ENCODE measurements at places on chromosomes 7 and 10.

DNA sequence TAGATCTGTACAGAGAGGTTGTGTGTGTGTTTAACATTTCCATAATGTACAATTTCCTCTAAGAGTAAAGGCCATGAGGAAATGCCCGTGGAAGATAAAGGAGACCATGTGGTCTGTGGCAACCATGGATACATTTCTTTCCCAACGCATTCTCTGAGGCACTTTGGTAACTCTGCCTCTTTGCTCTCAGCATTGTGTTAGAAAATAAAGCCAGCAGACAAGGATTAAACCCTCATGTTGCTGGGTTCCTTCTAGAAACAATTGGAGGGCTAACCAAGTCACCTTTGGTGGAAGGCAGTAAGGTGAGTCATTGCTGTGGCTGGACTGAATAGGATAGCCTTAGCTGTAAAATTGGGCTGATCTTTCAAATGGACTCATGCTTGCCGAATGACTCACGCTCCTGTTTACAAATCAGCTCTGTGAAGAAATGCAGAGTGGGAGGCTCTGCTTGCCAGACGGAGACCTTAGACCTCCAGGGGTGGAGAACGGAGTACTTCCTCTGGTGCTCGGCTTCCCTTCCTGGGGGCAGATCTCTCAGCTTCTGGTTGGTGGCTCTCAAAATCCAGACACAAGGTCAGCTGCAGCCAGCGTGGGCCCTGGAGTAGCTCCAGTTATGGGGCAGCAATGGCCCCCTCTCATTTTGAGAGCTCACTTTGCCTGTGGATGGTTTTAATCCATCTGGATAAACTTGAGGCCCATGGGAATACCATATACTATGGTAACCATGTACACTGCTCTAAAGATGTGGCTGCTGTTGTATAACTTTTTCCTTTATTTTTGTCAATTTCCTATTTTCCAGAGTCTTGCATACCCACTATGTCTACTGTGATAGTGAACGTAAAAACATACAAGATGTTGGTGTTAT is 137.3 kb downstream of the TCF7L2 start:
- no peak for DNase-seq

- peak; percentile 87 for DNase-seq
These were observed at the start of gene NUB1 for GRCh38 chr7:151341357-151342101. Gene NUB1, plus strand, starts transcription at chr7:151341812. Its CDS starts 3,538 bp downstream, at chr7:151345350.

DNA sequence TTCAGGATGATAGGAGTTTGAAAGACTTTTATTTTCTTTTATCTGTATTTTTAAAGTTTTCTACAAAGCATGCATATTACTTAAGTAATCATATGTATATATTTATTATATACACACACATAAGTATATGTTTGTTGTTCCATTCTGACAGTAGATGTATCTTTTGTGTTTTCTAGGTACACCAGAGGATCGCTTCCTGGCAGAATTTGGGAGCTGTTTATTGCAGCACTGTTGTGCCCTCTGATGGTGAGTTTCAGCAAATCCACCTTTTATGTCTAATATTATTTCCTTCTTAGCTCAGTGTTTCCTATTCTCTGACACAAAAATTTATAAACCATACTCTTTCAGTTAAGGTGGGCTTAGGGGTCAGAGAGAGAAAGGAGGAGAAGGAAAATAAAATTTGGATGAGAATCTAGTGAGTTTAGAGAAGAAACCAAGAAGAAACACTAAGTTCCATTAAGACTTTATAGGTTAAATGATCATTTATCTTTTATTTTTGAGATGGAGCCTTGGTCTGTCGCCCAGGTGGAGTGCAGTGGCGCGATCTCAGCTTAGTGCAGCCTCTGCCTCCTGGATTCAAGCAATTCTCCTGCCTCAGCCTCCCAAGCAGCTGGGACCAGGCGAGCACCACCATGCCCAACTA is 59.2 kb upstream of the OIT3 start:
- peak; percentile 70 for DNase-seq

- DNase-seq: no peak
These were observed 201.5 kb downstream of the LRMDA start for GRCh38 chr10:75632805-75633462.

DNA sequence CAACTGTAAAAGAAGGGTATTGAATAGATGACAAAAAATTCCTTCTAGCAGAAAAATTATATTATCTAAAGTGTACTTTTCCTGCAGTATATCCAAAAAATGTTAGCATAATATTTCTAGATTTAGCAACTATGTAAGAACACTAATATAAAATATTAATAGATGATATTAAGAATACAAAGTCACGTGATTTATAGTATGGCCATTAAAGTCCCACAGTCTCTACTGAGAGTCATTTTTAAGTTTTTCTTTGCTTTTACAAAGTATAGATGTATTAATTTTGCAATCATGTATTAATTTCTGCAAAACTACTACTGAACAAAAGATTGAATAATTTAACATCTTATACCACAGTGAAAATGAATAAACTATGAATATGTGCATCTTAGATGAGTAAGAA is 94.9 kb downstream of the ZWINT start:
- no peak for DNase-seq

GRCh38 chr10:22226599-22226998 is 8.8 kb upstream of the EBLN1 start:
- DNase-seq: no peak

DNA sequence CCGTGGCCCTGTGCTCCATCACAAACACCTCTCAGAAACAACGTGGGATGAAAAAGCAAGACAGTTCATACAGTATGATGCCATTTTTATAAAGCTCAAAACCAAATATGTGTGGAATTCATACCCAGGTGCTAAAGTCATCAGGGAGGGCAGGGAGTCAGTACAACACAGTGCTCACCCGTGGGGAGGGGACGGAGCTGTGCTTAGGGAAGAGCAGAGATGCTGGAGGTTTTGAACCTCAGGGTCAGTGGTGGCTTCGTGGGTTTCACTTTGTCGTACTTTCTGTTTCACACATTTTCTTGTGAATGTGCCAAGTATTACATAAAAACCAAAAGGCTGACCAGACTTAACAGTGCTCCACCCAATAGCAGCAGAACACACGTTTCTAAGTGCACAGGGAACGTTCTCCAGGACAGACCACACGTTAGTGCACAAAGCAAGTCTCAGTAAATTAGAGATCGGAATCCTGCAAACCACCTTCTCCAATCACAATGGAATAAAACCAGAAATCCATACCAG is 21.2 kb downstream of the ZMIZ2 start:
- no peak for DNase-seq

- no peak for DNase-seq
These were observed 108.1 kb downstream of the EEPD1 start for GRCh38 chr7:36261019-36261754.

DNA sequence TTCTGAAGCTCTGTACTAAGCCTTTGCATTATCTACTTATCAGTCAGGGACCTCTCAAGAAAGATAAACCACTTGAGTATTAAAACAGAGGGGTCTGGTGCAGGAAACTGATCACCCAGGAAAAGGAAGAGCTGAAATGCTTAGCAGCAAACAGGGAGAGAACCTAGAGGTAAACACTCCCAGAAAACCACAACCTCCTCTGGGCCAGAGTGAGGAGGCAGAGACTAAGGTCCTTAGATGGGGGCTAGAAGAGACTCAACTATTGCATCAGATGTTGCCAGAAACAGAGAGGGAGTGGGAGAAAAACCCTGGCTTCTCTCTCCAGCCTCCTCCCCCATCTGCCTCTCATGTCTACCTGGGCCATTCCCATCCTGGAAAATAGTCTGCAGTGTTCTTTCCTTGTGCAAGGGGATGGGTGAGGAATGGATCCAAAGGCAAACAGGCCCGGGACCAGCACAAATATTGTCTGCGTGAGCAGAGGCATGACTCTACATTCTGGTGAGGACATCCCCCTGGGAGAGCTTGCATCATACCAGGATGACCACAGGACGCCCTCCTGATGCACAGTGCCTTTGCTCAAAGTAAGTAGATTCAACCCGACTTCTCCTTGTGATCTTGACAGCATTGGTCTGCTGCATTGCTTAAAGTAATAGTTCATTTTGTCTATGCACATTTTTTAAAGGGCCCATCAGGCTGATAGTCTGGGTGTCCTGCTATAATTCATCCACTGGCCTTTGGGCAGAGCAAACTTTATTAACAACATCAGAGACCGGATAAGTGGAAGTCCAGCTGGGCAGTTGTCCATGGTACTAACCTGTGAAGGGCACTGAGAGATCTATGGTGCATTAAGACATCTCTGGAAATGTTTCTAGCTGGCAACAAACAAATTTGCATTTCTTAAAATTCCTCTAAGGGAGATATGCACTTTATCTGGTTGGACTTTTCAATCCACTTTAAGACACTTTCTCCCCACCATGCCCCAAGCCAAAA is 22.4 kb upstream of the ODAD2 start:
- no peak for DNase-seq

GRCh38 chr7:142892951-142893350 is 7.4 kb upstream of the TRPV6 start:
- DNase-seq: no peak

GRCh38 chr7:56121440-56121839 is 5.2 kb upstream of the NUPR2 start:
- DNase-seq: no peak

GRCh38 chr10:117360016-117360415 is 15.2 kb downstream of the PDZD8 start:
- DNase-seq: no peak

DNA sequence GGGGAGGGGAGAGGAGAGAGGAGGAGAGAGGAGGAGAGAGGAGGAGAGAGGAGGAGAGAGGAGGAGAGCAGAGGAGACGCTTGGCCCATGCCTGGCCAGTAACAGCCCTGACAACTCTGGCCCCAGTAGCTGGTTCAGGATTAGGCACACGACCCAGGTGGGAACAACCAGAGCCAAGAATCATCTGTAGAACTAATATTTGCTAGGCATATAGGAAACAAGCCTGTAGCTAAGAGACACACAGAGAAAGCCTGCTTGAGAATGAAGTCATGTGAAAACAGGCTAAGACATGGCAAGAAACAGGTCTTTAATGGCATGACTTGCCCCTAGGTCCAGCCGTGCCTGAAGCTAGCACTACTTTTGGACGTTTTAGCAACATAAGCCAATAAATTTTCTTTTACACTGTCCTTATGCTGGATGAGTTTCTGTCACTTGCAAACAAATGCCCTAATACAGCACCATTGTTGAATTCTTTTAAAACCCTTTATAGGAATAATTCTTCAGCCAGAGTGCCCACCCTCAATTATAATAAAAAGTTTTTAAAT is 17.5 kb downstream of the OSBPL3 start:
- no peak for DNase-seq

DNA sequence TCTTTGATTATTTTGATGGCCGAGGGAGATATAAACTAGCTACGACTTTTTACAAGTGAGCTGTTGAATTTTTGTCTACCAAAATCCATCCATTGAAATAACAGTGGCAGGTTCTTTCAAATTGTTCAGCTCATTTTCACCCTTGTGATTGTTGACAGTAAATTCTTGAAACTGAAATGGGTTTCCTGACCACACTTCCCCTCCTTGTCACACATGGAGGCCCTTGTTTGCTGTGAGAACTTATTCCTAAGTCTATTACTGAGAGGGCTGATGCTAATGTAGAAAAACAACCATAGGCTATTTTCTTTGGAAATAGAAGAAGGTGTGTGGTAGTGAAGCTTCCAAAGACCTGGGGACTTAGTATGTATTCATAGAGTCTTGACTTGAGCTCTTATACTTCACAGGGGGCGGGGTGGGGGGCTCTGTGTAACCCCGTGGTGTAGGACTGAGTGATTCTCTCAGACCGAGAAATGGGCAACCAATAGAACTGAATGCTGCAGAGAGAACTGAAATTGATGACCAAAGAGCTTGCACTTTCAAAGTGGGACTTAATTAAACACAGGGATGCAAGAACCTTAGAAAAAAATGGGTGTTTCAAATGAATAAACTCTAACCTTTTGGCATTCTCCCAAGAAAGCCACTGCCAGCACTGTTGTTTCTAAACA is 718.9 kb downstream of the CCSER2 start:
- DNase-seq: no peak

DNA sequence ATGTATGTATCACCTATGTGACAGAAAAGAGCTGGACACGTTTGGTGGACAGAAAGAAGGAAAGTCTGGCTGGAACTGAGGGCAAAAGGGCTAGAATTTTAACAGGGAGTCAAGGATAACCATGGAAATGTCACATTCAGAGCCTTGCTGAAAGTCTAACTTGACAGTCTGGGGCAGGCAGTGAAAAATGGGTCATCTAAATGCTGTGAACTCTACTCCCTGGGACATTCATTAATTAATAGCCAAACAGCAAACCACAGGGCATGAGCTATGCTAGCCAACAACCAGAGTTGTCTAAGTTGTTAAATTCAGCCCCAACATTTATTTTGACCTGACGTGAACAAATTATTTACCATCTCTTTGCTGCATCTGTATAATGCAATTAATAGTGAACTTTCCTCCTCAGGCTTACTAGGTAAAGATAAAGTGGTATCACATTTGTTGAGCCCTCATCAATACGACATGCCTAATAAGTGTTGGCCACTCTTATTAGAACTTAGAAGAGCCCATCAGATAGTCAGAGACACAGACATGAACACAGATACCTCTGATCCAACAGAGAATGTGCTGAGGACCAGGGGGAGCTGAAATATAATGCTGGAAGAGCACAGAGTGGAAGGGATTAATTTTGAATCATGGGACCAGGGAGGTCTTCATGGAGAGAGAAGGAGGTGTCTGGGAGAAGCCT is 109.9 kb downstream of the SORCS1 start:
- DNase-seq: no peak

GRCh38 chr10:130715686-130716670 is 579.8 kb downstream of the GLRX3 start:
- DNase-seq: no peak

DNA sequence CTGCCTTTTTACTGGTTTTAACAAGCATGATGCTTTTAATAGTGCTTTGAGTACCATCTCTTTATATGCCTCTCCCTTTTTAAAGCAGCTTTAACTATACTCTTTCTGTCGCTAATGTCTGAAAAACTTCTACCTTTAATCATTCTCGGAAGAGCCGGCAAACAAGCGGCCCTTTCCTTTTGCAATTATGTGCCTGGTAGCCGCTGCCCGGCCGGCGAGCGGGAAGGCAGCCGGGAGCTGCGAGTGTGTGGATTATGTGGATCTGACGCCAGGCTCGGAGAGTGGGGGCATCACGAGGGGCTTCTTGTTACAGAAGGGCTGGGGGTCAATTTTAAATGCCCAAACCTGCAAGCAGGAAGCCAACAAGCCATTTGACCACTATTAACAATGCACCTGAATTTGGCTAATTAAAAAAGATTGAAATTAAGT is 120.9 kb downstream of the BUB3 start:
- no peak for DNase-seq

GRCh38 chr10:91944880-91945630 is 21.5 kb downstream of the BTAF1 start:
- DNase-seq: no peak

DNA sequence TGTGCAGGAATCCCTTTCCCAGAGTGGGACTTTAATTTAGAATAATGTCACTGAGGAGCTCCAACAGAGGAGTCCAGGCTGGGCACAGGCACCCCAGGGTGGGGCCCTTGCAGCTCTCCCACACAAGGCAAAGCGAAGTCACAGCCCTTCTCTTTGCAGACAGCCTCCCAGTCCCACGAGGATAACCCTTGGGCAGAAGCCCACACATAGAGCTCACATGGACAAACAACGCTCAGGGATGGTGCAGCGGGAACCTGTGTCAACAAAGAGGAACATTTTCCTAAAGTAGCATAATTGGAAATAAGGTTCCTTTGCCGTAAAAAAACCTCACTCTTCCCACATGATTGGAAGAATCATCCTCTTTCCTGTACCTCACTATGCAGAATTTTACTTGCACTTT is 29.3 kb upstream of the GGCT start:
- no peak for DNase-seq

GRCh38 chr10:491667-492424 is 197.6 kb downstream of the DIP2C start:
- DNase-seq: no peak

GRCh38 chr10:128191847-128192246 is 65.6 kb upstream of the MKI67 start:
- no peak for DNase-seq

- DNase-seq: no peak
These were observed 80.8 kb downstream of the INPP5A start for GRCh38 chr10:132618158-132618919.

Measured in KBM-7 (cell line).